ENCODE measurements at places on chromosomes 4 and X.

- no peak for DNase-seq
These were observed 22.8 kb upstream of the CENPVL3 start for GRCh38 chrX:51641421-51642021.

- DNase-seq = no peak
These were observed 435.4 kb upstream of the TENM3 start for GRCh38 chr4:181807771-181808170.

- DNase-seq = no peak
These were observed 12.2 kb downstream of the IL13RA1 start for GRCh38 chrX:118739577-118739976.

DNA sequence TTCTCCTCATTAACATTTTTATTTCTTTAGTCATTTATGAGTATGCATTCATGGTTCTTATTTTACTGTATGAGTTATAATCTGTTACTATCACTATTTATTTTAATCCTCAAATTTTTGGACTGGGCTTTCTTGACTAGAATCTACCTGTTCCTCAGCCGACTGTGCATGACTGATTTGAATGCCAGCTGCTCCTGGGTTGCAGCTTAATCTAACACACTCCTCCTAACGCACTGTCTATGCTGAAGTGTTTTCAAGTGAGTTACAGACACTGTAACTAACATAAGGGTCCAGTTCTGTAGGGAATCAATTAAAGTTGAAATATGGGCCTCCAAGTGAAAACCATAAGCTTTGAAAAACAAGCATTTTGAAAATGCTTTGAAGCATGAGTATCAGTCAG lies 137.4 kb upstream of the ARSJ start:
- no peak for DNase-seq

DNA sequence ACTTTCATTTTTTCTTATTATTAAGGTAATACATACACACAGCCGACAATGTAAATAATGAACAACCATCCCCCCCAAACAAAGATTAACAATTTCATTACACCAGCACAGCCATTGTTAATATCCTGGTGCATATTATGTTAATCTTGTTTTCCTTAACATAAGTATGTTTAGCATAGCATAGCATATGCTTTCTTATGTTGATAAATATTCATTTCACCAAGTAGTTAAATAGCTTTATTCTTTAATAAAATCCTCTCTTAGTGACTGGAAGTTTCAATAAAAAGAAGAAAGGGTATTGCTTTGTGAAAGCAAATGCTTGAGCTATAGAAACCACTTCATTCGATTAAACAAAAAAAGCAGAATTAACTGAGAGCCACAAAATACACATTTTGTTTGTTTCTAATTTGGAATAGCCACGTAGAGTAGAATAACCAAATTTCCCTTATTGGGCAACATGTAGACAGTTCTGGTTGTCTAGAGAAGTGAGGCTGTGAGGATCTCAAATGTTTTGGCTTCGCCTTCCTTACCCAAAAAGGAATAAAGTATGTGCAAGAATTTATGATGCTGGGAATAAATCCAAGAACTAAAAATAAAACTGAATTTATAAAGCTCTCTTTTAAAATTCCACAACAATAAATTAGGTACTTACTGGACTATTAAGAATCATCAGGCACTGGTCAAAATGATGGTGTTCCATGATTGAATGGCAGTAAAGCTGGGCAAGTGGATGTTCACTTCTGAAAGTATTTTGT lies 118.0 kb downstream of the PDE5A start:
- no peak for DNase-seq

DNA sequence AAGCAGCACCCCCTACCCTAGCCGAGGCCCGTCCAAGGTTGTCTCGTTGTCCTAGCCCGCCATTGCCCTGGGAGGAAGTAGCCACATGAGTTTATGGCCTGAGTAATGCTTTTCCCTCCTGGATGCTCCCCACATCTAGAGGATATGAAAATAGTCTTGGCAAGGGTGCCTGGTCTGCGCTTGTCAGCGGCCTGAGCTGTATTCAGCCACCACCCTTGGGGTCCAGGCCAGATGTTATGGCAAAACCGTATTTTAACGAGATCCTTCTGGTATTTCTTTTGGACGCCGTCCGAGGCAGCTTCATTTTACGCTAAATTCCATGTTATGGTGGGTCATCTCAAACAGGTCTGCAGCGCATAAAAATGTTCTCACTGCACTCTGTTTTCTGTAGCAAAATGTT lies 89.3 kb downstream of the GPR143 start:
- DNase-seq = no peak

GRCh38 chr4:70915874-70916559 lies 13.8 kb downstream of the MOB1B start:
- no peak for DNase-seq

DNA sequence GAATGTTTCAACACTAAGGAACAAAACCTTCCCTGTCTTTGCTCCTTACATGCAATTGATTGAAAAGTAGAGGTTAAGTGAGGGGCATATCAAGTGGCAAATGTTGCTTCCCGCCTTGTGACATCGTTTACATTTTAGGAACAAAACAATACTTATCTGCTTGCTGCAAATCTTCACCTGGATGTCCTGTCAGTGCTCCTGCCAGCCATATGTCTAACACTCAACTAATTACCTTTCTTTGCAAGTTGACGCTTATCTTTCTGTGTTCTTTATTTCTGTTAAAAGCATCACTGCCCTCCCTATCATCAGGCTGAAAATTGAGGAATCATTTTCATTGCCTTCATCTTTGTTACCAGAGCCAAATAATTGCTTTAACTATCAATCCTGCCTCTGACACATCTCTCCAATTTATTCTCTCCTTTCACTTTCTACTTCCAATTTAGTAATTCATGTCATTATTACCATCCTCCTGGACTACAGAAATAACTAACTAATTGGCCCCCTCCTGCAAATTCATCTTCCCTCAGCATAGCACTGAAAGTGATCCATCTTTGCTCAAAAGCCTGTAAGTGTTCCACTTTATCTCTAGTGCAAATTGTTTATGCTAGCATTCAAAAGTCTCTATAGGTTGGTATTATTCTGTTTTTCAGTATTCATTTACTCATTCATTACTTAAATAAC lies 298.7 kb upstream of the ATOH1 start:
- DNase-seq = no peak

DNA sequence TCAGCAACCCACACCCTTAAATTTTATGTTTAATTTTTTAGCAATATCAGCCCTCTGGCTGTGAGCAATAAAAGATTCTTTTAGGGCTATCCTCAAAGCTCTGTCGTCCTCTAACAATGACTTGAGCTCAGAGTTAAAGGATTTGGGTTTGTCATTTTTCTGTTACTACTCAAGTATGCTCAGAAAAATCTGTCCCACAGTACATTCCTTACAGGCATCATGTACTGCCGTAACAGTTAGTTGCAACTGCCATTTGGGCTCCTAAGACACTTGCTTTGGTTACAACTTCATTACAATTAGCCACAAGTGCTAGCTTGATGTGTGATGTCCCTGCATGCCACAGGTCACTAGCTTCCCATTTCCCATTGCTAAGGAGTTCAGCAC lies 33.2 kb downstream of the COQ2 start:
- DNase-seq = no peak

GRCh38 chr4:42628740-42629139 lies 28.2 kb downstream of the ATP8A1 start:
- no peak for DNase-seq

Data from T-helper 2 cell (primary cell).